T-helper 1 cell (primary cell): ENCODE measurements at places on chromosomes 3 and 15.

- DNase-seq: no peak
Observed at GRCh38 chr3:69126216-69126615, 3.8 kb upstream of the LMOD3 start.

GRCh38 chr3:60102154-60102553, 1052.3 kb upstream of the CFAP20DC start:
- DNase-seq: no peak

GRCh38 chr3:117399311-117400078, 689.9 kb downstream of the TUSC7 start:
- DNase-seq: no peak

DNA sequence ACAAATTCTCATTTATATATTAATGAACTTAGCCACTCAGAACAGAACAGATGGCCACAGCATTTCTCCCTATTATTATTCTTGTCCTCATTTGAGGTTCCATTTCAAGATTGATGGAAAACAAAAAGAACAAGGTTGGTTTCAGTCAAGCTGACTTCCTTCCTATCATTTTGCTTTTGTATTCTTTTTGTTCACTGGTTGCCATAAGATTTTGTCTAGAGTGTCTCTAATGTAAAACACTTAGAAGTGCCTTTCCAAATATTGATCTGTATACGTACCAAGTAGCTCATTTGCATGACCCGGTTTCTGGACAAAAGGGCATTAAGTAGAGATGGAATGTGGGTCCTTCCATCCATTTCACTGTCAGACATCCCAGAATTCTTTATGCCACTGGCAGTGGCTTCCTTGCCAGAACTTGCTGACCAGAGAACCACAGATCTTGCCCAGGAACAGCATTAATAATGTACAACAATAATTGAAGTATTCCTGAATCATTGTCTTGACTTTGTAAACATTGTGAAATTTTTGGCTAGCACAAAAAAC, 63.8 kb downstream of the PEX5L start:
- DNase-seq: no peak
